Adipocyte (in vitro differentiated cells): ENCODE measurements at places on chromosomes 3 and 15.

- peak; percentile 31 for DNase-seq
These were observed 67.8 kb downstream of the ITGA11 start for GRCh38 chr15:68364028-68364659.

DNA sequence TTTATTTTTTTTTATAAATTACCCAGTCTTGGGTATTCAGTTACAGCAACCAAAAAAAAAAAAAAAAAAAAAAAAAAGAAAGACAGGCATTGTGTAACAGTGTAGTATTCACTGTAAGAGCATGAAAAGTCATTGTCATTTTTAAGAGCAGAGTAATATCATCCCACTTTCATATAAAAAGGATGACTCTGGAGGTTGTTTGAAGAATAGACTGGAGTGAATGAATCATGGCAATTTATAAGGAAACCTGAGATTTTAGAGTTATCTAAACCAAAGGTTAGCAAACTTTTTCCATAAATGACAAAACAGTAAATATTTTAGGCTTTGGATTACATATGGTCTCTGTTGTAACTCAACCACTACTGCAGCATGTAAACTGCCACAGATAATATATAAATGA is 794.9 kb downstream of the NTRK3 start:
- no peak for DNase-seq

DNA sequence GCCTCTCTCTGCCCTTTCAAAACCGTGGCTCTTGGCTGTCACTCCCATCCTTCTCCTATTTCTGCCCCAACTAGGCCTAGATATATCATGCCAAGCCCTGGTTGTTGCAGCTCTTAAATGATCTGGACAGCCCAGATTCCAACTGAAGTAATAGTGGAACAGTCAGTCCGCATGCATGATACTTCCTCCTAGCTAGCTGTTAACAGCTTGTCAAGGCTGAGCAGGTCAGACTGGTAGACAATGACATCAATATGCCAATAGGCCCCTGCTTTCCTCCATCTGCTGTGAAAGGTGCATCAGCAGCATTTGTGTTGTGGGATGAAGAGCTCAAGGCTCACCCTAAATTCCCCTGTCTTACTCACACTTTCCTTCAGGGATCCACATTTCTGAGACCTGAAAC is 527.7 kb upstream of the TGFBR2 start:
- DNase-seq: peak; percentile 84

DNA sequence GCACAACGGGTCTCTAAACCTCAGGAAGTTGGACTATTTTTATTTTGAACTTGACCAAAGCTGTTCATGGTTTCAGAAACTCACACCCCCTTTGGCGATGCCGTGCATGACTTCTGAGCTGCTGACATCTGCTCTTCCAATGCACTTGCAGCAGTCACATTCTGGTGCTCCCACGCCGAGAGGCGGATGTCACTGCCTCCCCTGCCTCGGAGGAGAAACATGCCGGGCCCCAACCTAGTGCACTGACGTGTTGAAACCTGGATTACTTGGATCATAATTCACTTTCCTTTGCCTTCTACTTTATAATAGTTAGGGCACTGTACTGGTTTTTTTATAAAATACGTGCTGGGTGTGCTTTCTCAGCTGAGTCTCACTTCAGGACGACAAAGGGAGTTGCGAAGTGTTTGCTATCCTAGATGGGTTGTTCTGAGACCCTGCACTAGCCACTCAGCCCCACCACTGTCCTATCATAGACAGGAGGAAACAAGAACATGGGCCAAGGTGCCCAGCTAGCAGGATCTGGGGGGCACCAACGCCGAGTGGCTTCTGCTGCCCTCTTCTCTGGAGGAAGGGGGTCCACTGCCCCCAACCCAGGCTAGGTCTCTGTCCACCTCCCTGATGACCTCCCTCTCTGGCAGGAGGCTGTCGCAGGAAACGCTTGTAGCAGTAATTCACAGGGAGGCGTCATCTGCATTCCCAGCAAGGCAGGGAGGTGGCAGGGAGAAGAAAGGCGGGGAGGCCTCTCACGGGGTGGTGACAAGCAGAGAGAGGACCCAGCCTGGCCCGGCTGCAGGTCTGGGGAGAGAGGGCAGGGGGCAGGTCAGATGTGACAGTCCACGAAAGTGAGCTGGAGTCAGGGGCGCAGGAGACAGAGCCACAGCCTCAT is 158.8 kb upstream of the IQSEC1 start:
- no peak for DNase-seq

GRCh38 chr3:63523100-63523499 is 129.4 kb upstream of the SNTN start:
- no peak for DNase-seq
